ENCODE measurements at places on chromosomes 16 and 17. TPM values are rescaled to one million over a fixed set of nuclear protein-coding genes. Genes with fewer than 3 reads are reported as not detected.

- DNase-seq, result no peak
Observed at GRCh38 chr17:33118391-33119075, 126.9 kb downstream of the SPACA3 start.

- DNase-seq, result no peak
Observed at GRCh38 chr16:54288835-54289241, 2.3 kb upstream of the IRX3 start.

The ENO3 gene
- total RNA-seq, result 37.2 TPM

The CTRB1 gene
- not detected for total RNA-seq

The CCDC154 gene
- total RNA-seq, result 2.8 TPM

All from PC-9 (cell line).